Stimulated activated CD4-positive, alpha-beta T cell treated with anti-CD3 and anti-CD28 coated beads, Interleukin-4, amount 100 ng/mL, for 1 hour (primary cell): ENCODE measurements at places on chromosomes 3 and 15.

- DNase-seq: no peak
These were observed 691 bp upstream of the HDGFL3 start for GRCh38 chr15:83208367-83208661.

DNA sequence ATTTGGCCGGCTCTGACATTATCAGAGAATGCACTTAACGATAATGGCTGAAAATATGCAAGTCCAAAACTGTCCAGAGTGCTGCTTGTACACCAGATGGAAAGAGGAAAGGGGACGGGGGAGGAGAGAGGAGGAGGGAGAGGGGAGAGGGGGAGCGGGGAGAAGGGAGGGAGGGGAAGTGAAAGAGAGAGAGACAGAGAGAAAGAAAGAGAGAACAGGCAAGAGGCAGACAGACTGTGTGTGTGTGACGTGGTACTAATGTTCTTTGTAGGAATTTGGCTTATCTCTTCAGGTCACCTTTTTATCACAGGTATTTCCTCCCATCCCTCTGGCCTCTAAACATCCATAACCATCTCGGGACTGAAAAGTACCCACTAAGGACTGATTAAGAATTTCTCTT, 75.1 kb upstream of the LMOD3 start:
- DNase-seq: no peak

- DNase-seq: no peak
These were observed 95.7 kb downstream of the LRRC3B start for GRCh38 chr3:26718315-26718714.

- DNase-seq: no peak
These were observed 12.2 kb downstream of the SLC12A6 start for GRCh38 chr15:34325368-34325767.

DNA sequence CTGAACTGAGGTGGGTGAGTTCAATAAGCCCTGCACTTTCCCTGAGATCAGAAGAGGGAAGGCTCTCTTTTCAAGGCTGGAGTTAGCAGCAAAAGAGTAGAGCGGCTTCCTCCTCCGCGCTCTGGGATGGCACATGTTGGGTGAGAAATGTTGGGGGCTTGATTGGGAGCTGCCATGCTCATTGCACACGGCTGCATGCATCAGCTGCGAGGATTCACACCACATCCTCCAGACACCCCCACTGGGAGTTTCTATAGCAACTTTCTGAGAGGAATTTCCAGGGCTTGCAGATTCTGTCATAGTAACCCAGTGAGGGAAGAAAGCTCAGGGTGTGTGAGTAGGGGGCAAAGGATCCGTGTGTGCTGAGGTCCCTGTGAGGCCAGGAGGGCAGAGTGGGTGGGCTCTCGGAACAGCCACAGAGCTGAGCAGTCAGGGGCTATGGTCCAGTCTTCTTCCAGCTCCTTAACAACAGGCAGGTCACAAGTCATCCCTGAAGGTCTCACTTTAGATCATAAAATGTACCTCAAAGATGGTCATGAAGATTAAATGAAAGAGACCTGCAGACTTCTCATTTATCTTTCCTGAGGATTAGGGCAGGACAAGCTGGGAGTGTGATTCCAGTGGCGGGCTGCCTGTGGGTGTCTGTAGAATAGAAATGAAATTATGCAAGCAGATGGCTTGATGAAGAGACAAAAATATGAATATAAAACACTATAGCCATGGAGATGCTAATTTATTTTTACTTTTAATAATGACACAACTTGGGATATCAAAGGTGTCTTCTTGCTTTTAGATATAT, 75.7 kb upstream of the CHRNA7 start:
- no peak for DNase-seq

GRCh38 chr3:151278230-151278629, at the start of gene P2RY14:
Gene P2RY14, minus strand, starts transcription at chr3:151278542. Its CDS starts 64,226 bp downstream, at chr3:151214316.
- DNase-seq: no peak

DNA sequence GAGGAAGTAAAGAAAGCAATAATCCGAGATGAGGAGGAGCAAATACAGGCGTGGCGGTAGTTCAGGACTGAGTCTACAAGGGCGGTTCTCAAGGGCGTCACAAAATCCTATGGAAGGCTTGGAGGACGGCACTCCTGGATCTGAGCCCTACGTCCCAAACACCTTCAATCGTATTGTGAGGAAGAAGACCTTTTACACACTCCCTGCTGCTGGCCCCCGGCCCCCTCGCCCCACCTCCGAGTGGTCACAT, 747 bp downstream of the PLD1 start:
- DNase-seq: no peak

GRCh38 chr15:85579957-85580694, 199.7 kb downstream of the AKAP13 start:
- no peak for DNase-seq

- no peak for DNase-seq
These were observed 27.8 kb downstream of the ACSBG1 start for GRCh38 chr15:78206326-78207109.

GRCh38 chr3:105953831-105954230, 85.0 kb upstream of the CBLB start:
- DNase-seq: no peak

DNA sequence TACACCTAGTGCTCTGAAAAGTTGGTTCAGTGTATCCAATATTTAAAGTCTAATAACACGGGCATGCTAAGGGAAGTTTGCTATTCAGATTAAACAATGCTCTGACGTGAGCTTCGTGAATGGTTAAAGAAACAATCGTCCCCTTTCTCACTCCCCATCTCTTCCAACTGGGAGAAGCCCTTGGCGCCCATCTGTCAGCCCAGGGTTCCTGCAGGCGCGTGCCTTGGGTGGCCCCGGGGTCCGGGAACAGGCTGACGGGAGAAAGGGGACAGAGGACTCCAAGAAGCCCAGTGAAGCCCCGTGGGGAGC, 413 bp downstream of the SEC22C start:
- no peak for DNase-seq
